ENCODE measurements at places on chromosomes 2 and 18.

GRCh38 chr2:54308186-54308585 is 52.2 kb upstream of the TSPYL6 start:
- no peak for DNase-seq

DNA sequence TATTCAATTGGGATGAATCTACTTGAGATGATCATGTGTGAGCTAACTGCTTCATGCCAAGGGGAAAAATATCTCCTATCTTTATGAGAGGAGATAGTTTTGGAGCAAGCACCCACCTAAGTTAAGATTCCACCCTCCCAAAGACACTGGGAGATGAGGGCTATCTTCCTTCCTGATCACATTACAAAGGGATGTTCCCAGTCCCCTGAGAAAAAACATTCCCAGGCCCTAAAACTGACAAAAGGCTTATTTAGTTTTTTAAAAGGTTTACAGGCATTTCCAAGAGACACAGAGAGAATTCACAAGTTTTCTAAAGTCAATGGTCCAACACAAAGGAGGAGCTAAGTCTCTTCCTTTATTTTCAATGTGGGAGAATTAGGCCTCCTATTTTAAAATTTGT is 401.5 kb downstream of the FBXO15 start:
- DNase-seq = no peak

- DNase-seq = no peak
Observed at GRCh38 chr2:96679848-96680247, 37.3 kb downstream of the FER1L5 start.

GRCh38 chr2:215808194-215808593 is 205.2 kb downstream of the MREG start:
- DNase-seq = no peak

DNA sequence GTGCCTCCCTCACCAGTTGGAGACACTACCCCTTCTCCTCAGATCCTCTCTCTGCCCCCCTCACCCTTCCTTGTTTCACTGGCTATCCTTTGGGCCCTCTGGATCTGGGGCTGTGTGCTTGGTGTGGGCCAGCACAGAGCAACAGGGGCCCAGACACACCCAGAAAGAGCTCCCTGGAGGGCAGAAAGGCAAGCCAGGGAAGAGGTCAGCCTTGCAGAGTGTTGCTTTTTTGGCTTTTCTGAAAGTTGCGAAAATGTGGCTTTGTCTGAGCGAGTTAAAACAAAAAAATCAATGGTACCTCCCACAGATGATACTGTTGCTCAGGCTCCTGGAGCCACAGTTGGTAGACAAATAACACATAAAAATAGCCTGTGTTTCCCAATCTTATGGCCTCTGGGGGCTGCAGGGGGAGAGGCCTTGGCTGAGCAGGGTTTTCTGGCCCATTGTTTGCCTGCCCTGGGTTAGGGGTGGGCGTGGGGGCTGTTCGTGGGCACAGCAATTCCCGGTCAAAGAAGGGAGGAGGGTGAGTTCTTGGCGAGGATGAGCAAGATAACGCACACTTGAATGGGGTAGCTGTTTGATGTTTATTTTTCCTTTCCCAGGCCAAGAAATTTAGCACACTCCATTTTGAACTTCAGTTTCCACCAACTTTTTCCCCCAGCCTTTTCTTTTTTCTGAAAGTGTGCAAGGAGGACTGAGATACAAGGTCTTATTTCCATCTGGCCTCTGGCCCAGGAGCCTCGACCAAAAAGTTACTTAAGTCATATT is 167.0 kb upstream of the HAAO start:
- no peak for DNase-seq

DNA sequence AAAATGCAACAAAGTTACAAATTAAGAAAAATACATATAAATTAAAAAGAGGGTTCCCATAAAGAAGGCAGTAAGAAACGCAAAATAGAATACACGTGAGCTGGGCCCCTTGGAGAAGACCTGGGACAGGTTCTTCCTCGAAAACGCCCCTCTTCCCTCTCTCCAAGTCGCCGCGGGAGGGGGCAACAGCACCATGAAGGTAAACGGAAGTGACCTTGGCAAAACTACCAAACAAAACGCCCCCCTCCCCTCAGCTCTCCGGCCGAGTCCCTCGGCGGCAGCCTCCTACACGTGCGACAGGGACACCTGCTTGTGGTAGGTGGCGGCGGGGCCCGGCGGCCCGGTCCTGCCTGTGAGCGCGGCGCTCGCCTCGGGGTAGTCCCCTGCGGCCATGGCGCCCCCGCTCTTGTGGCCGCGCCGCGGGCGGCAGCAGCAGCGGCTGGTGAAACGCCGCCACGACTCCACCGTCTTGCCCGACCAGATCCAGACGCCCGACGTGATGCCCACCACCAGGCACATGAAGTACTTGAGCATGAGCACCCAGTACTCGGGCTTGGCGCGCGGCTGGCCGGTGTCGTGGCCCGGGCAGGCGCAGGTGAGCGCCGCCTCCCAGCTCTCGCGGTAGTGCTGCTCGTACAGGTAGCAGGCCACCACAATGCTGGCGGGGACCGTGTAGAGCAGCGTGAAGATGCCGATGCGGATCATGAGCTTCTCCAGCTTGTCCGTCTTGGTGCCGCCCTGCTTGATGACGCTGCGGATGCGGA is 2.8 kb downstream of the FZD5 start:
- no peak for DNase-seq

GRCh38 chr18:6553234-6553900 is 138.7 kb upstream of the L3MBTL4 start:
- no peak for DNase-seq

DNA sequence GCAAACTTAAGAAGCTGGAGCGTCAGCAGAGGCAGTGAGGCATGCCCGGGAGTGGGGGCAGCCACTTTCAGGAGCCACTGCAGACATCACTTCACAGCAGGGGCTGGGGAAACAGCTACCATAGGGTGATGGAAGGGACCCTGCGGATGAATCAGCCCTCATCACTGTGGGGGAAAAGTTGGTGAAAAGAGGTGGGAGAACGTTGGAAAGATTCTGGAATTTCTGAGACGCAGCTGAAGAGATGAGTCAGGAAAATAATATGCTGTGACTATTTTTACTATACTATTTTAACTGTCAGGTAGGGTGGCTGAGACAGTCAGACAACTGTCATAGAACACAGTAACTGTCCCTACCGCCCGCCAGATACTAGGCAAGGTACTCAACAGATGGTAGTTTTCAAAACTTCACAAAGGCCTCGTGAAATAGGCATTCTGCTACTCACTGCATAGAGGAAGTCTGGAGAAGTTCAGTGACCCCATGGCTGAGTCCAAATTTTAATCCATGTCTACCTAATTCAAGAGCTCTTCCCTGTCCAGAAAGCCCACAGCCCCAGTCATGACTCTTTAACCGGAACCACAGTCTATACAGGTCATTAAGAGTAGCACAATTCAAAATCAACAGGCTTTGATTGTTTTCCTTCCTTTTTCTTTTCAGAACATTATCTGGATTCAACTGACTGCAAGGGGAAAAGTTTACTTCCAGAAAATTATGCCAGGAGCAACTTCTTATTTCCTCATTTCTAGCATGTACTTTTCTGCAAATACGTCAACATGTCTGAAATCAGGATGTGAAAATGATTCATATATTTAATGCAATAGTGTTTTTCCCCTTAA is 39.3 kb upstream of the EPB41L3 start:
- no peak for DNase-seq

- DNase-seq = no peak
Observed at GRCh38 chr2:236261452-236261851, 2.8 kb downstream of the ASB18 start.

- DNase-seq = no peak
Observed at GRCh38 chr2:103960129-103960513, 893.8 kb upstream of the POU3F3 start.

GRCh38 chr2:124163840-124164239 is 138.8 kb downstream of the CNTNAP5 start:
- DNase-seq = peak; percentile 19

GRCh38 chr18:7844017-7844416 is 276.9 kb downstream of the PTPRM start:
- no peak for DNase-seq

- DNase-seq = no peak
Observed at GRCh38 chr2:137228566-137228965, 463.2 kb downstream of the THSD7B start.

- DNase-seq = no peak
Observed at GRCh38 chr2:86628091-86628522, 4.4 kb upstream of the RNF103 start.

- no peak for DNase-seq
Observed at GRCh38 chr2:149191915-149192314, 138.5 kb upstream of the LYPD6 start.

GRCh38 chr2:108905176-108905575 is 83.8 kb downstream of the EDAR start:
- DNase-seq = no peak

- no peak for DNase-seq
Observed at GRCh38 chr2:32357318-32358110, 691 bp downstream of the BIRC6 start.

GRCh38 chr2:3490191-3491170 is 28.9 kb downstream of the ADI1 start:
- DNase-seq = no peak

DNA sequence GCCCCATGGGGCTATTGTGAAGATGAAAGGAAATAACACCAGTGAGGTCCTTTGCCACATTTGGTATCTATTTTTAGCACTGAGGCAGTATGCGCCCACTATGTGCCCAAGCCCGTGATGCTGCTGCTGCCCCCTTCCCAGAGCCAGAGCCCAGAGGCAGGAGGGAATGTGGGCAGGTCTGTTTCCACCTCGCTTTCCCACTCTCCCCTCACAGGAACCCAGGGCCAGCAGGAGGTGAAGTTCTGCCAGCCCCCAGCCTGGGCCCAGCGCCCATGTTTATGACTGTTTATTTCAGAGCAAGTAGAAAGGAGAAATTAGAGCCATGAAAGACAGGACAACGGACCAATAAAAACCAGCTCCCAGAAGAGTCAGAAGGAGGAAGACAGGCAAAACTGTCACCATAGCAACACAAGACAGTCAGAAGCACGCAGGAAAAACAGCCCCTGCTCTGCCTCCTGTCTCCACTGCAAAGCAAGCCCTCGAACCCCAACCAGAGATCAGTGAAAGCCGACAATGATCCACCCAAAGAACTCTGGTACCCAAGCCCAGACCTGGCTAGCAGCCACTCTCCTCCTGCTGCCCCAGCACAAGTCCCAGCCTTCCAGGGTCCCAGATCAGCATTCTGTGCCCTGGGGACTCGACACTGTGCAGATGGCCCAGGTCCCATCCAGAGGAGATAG is 1.4 kb downstream of the CYRIA start:
- no peak for DNase-seq

DNA sequence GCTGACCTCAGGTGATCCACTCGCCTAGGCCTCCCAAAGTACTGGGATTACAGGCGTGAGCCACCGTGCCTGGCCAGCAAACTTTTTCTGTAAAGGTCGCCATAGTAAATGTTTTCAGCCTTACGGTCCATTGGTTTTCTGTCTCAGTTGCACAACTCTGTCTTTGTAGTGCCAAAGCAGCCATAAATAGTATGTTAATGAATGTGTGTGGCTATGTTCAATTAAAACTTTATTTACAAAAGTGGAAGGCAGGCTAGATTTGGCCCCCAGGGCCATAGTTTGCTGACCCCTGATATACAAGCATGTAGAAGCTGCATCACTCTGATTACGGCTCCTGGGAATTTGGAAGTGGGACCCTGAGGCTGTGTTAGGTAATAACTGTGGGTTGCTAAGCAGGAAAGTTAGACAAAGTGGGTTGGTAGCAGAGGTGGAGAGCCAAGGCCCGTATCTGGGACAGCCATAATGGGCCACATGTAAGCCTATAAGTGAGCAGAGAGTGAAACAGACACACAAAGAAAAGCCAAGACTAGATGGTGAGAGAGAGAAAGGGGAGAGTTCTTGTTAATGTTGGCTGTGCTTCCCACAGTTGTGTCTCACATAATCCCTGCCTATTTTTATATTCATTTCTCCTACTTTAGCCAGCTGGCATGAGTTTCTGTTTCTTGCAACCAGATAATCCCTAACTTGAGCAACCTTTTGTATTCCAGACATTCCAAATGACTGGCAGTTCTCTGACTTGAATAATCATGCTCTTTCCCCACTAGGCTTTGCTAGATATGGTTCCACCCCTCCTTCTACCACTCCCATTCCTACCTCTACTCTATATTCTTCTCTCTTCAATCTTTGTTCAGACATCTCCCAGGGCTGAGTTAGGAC is 223.3 kb upstream of the STON1 start:
- peak; percentile 91 for DNase-seq

DNA sequence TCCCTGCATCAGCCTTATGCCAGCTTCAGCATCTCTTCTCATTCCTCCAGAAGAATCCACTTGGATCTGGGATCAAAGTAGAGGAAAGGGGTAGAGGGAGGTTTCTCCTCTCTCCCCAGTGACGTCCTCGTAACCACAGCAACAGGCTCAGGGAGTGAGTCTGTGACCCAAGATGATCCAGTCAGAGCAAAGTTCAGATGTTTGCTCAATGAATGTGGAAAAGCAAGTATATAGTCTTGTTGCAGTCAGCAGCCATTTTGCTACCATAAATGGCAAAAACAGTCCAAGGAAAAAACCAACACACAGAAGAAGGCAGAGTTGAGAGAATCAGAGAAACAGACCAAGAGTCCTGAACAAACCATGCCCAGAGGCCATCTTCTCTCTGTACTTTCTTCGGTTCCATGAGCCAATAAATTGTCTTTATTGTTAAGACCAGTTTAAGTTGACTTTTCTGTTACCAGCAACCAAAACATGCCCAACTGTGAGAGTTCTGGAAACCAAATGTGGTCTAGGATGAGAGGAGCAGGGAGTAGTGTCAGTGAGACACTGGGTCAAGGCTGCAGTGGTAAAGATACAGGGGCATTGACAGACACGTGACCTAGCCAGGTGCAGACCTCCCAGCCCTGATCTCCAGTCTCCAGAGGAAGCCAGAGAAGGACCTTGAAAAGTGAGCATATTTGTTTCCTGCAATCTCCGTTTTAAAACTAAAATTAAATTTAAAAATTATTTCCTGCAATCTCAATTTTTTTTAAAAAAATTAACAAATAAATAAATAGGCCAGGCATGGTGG is 3.2 kb upstream of the CXCR1 start:
- no peak for DNase-seq

GRCh38 chr2:1766425-1766824 is 22.1 kb upstream of the PXDN start:
- no peak for DNase-seq

DNA sequence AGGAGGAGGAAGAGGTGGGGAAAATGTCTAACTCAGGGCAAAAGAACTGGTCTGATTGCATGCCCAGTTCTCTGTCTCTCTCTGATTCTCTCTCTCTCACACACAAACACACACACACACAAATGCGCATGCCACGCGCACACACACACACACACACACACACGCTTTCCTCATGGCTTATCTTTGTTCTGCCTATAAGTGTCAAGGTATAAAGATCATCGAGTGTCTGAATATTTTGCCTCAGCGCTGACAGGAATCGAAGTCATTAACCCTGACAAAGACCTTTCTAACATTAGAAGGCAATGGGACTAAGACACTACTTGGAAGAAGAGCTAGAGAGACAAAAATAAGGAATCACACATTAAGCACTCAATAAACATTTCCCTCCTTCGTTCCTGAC is 497.1 kb upstream of the KLHL29 start:
- no peak for DNase-seq

GRCh38 chr2:139631966-139632365 is 851.8 kb upstream of the NXPH2 start:
- no peak for DNase-seq

Measured in retinal pigment epithelial cell (primary cell).